ENCODE measurements at places on chromosomes 7 and 10.
A peak's percentile ranks its signal among the peaks of the same experiment; 100 is the strongest.

GRCh38 chr7:134954197-134955082 is 31.9 kb upstream of the AGBL3 start:
- DNase-seq: no peak

DNA sequence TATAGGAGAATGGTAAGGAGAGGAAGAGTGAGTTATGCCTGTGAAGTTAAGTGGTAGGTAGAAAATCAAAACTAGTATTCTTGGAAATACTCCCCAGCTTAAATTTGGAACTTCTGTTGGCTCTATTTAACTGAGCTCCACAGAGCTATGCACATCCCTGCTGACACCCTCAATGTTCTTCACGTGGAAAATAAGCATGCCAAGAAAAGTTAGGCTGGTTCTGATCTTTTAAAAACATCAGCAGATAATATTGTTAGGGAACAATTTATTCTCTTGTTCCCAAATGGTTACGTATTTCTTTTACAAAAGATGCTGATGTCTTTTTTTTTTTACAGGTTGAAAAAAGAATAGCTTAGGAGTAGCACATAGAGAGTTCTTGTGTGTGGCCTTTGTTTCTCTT is 111.3 kb downstream of the MKLN1 start:
- no peak for DNase-seq

- no peak for DNase-seq
These were observed 106.7 kb downstream of the GRK5 start for GRCh38 chr10:119314061-119314460.

DNA sequence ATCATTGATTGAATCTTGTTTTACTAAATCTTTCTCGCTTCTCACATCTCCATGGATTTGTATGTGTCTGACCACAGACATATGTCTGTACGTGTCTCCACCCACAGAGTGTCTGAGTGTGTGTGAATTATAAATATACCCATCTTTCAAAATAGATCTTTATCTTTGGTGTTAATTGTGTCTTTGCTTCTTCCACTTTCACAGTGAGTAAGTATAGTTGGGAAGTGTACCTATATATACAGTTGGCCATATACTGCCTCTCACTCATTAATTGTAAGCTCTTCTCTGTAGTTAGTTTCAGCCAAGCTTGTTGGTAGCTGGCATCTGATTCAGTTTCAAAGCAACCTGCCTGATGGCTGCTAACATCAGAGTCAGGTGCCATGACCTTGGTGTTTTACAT is 18.4 kb downstream of the EEPD1 start:
- DNase-seq: no peak

GRCh38 chr10:18359812-18360211 is 219.6 kb downstream of the CACNB2 start:
- DNase-seq: no peak

DNA sequence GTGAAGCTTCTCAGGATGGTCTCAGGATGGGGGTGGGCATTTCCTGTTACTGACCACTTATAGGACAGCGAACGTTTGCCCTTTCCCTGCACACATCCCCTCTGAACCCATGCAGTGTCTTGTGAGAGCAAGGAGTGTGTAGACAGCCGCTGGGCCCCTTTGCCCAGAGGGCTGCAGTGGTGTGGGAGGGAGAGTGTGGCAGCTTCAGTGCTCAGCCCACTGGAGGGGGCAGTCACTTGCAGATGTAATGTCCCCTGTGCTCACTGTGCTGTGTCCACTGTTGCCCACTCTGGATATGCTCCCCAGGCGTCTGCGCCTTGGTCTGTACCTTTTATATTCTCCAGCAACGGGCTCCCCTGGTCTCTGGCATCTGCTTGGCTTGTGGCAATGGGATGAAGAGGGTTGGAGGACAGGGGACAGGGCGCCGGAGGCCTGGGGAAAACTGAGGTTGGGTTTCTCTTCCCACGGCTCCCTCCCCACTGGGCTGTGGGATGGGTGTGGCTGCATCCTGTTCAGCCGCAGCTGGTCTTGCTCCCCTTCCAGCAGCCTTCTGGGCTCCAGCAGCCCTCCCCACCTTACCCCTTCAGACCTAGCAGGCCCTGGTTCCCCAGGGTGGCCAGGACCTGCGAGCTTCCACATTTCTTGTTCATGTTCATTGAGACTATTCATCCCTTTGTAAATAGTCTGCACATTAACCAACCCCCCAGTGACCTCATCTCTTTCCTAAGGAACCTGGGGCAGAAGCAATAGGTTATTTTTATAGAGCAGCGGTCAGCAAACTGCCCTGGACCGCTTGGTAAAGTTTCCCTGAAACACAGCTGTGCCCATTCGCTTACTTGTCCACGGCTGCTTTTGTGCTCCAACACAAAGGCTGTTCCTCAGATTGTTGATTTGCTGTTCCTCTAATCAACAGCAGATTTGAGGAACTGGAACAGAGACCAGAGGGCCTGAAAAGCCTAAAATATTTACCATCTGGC is 6.1 kb downstream of the ZNF789 start:
- no peak for DNase-seq

DNA sequence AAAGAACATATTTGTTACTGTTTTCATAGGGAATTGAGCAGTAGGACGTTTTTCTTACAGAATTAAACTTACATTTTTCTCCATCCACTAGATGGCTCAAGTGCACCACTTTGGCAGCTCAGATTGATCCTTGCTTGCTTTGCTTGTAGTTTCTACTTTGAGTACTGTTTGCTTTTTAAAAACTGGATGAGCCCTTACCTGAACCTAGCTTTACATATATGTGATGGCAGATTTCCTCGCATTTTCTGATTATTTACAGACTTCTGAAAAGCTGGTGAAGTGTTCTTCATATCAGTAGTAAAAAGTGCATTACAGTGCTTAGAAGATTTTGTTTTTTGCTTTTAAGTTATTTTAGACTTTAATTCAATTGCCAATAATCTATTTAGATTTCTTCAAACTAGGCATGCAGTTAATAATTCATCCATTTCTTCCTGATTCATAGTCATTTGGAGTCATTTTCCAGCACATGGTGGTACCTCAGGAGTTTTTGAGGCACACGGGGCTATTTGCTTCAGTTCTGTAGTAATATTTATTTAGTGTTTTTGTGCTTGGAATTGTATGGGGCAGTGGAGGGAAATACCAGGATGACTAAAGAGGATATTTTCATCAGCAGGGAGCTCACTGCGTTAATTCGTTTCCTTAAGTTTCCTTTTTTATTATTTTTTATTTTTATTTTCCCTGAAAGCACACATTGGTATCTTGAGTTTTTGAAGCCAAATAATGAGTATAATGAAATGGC is 57.3 kb downstream of the MAPK8 start:
- DNase-seq: peak; percentile 10

GRCh38 chr10:15200626-15201025 is 32.1 kb upstream of the NMT2 start:
- peak; percentile 93 for DNase-seq

- no peak for DNase-seq
These were observed 6.1 kb downstream of the WDR86 start for GRCh38 chr7:151403764-151404163.

DNA sequence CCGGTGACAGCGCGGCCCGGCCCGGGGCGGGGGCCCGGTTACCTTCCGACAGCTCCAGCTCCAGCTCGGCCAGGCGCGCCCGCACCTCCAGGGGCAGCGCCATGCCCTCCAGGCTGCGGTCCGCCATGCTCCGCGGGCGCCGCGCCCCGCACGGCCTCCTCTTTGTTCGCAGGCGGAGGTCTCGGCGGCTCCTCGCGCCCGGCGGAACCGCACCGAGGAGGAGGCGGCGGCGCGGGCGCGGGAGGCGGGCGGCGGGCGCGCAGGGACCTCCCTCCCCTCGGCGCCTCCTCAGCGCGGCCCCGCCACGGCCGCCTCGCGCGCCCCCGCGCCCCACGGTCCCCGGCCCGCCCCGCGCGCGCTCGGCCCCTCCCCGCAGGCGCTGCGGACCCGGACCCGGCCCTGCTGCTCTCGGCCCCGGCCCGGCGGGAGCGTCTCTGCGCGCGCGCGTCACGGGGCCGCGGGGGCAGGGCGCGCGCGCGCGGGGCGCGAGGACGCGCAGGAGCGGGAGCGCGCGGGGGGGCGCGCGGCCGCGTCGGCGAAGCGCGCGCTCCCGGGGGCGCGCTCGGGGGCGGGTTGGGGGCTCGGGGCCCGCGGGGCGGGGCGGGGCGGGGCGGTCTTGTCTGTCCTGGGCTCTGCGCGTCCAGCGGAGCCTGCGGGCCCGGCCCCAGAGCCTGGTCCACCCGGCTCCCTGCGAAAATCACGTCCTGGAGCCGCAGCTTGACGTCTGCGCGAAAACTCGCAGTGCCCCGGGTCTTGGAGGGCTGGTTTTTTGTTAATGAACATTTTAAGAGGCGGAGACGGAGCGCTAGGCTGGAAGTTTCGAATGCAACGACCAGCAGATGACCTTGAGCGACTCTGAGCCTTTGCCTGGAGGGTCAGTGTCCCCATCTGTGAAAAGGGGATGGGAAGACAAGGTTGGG is at the start of gene DIP2C:
TSS of gene DIP2C (minus strand) at position 217 of the 920 bp plus-strand sequence. CDS start at position 127, 90 bp downstream.
- peak; percentile 9 for DNase-seq

DNA sequence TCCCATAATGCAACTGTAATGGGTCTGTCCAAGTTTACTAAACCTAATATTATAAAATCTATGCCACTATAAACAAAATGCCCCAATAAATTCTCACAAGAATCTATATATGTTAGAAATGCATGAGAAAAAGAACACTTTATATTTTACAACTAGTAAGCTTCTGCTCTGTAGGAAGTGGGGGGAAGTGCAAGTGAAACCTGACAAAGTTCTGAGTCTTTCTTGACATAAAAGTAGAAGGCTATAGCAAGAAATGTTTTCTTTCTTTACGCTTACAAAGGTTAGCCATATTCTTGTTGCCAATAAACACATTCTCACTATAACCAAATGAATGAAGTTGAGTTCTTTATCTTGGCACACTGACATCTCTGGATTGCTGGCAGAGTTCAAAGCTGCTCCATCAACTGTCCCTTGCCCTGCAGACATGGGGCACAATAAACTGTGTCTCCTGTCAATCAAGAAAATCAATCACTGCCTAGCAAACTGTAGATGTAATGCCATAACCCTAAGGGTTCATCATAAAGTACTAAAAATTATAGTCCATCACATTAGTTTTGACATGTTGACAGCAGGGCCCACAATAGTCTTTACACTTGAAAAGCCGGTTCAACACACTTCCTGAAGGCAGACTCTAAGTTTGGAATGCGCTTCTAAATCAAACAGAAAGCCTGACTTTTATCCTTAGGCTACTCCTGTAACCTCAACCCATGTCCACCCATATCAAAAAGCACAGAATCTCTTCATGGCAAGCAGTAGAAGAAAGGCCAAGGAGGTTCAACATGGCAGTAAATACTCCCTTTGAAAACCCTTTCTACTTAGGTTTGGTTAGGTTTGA is 58.6 kb downstream of the TPK1 start:
- DNase-seq: no peak

DNA sequence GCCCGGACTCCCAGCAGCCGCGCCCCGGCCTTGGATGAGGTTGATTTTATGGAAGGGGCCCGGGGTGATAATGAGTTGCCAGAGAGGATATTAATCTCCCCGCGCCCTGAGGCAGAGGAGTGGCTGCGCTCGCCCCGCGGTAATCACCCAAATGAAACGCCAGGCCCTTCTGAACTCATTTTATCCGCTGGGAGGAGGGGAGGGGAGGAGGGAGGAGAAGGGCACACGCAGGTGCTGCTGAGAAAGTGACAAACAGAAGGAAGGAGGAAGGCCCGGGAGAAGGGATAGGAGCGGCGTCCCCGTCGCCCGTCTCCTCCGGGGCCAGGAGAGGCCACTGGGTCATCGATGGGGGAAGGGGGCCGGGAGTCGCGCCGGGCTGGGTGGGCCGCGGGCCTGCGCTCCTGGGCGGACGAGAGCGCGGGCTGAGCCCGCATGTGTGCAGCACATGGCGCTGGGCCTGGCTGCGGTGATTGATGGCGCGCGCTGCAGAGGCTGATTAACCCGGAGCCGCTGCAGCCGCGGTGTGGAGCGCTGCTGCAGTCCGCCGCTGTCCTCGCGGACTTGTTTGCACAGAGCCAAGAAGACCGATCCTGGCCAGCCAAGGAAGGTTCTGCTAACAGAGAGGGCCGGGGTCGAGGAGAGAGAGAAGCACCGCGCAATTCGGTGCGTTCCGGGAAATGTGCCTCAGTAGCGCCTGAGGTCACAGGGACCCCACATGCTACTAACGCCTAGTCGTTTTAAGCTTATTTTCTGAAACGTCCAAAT is 6.5 kb downstream of the MNX1 start:
- no peak for DNase-seq

DNA sequence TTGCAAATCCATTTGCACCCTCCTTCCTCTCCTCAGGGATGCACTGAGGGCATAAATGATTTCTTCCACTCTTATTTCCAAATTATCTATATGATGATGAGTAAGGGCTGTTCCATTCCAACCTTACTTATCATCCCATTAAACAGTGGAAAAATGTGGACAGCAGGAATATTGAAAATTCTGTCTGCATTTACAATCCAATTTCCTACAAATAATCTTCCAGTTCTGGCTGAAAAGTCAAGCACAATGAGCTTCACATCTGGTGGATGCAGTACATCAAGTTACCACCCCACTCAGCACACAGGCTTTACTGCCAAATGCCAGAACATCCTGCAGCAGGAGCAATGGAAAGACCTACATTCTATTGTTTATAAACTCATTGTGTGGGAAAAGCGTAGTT is 345.0 kb upstream of the STEAP1 start:
- DNase-seq: no peak

GRCh38 chr7:143129051-143129450 is 2.8 kb upstream of the PIP start:
- no peak for DNase-seq

GRCh38 chr7:6202117-6202516 is 70.3 kb downstream of the CYTH3 start:
- DNase-seq: no peak

GRCh38 chr10:25455980-25456567 is 281.3 kb downstream of the GPR158 start:
- DNase-seq: no peak

- DNase-seq: no peak
These were observed 25.9 kb downstream of the FOXI2 start for GRCh38 chr10:127762925-127763324.

DNA sequence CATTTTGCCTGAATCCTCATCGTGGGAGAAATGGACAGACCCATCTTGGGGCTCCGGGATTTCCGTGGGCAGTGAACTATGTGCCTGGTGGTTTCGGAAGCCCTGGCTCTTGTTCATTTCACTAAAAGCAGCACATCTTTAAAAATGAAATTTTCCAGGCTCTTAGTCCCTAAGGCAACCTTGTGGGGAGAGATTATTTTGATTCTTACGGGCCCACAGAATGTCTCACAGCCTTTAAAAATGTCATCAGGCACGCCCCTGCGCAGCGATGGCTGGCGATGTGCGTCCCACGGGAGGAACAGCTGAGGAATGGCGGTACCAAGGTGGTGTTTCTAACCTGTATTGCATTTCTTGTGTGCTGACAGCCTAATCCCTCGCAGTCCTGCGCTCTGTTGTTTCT is 189.7 kb downstream of the CCDC3 start:
- no peak for DNase-seq

DNA sequence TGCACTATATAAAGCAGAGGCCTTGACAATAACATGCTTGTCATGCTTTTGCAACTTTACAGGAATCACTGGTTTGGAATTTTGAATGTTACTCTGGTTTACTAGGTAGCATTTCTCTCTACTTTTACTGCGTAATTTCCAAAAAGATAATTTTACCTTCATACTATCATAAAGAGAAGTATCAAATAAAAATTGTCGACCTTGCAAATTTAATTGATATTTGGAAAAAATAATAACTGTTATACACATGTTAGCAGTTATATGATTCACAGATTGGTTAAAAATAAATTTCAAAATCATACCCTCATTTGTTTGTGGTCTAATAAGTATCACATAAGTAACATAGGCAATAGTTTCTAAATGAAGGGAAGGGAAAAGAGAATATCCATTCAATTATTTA is 228.5 kb upstream of the CACNA2D1 start:
- no peak for DNase-seq

GRCh38 chr7:45920502-45921380 is at the start of gene IGFBP3:
Gene IGFBP3, minus strand, starts transcription at chr7:45921272. Its CDS starts 132 bp downstream, at chr7:45921140.
- DNase-seq: peak; percentile 14

GRCh38 chr10:44042926-44043602 is 341.8 kb downstream of the CXCL12 start:
- no peak for DNase-seq

All from T1000 (cell line).